ENCODE measurements at places on chromosomes 6 and 20. TPM values are rescaled to one million over a fixed set of nuclear protein-coding genes. Genes with fewer than 3 reads are reported as not detected.

DNA sequence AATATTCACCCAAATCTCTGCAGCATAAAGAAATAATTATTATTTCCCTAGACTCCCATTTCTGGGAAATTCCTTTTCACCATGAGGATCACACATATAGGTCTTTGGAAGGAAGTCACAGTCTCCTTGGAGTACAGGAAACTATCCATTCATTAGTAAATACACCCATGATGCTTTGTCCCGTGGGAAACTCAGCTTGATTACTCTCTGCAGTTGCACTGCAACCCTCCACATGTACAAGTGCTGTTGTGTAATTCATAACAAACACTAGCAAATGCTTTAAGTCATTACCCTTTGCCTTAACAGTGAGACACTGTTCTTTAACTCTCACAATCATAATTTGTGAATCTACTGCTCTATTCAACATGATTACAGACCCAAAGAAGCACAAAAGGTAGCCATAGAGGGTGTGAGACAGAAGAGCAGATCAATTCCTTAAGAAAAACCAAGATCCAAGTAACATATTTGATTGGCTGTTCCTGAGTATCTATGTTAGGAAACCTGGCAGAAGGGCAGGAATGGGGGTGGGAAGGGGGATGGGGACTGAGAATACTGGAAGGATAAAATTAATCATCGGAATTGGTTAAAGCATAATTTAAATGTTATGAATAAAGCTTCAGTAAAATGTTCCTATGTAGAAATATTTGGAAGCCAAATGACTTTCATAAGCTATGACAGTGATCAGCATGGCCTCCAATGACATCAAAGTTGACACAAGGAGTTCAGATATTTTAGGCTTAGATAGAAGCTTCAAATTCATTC, 268.0 kb downstream of the HACE1 start:
- DNase-seq, result no peak

GRCh38 chr6:63640062-63640461, 4.5 kb downstream of the PHF3 start:
- DNase-seq, result no peak

- no peak for DNase-seq
Measured at GRCh38 chr20:62133051-62133845, 9.9 kb downstream of the PSMA7 start.

- DNase-seq, result no peak
Measured at GRCh38 chr20:19964289-19965265, 52.6 kb upstream of the NAA20 start.

DNA sequence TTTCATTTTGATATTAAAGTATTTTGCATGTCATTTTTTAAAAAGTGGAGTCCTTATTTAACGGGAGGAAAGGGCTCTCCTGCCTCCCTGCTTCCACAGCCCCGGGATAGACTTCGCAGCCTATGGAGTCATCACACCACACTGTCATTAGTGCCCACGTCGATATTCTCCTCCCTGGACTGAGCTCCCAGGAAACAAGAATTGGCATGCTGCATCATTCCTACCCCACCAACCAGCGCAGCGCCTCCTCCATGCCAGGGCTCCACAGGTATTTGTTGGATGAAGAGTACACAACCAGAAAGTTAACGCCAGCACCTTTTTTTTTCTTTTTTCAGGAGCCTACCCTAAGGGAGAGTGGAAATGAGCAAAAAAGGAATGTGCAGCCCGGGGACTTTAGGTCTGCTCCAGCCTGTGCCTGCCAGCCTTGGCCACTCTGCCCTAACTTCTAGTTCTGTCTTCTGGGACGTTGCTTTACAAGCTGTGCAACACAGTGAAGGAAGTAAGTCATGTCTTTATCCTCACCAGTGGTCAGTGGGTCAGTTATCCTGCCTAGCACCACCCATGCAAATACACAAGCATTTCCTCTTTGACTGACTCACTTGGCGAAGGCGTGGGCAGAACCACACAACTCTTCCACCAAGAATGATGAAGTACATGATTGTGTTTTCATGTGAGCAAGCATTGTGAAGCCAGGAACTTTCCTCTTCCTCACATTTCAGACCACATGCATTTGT, 180.7 kb upstream of the UST start:
- DNase-seq, result no peak

- DNase-seq, result no peak
Measured at GRCh38 chr6:150685860-150686259, 86.2 kb downstream of the PLEKHG1 start.

Gene FERMT1
- 24.7 TPM for total RNA-seq

GRCh38 chr6:37779111-37779800, 40.3 kb upstream of the ZFAND3 start:
- no peak for DNase-seq

Gene FAM110A
- total RNA-seq, result 11.1 TPM

- no peak for DNase-seq
Measured at GRCh38 chr6:85675030-85675819, 32.5 kb upstream of the SYNCRIP start.

DNA sequence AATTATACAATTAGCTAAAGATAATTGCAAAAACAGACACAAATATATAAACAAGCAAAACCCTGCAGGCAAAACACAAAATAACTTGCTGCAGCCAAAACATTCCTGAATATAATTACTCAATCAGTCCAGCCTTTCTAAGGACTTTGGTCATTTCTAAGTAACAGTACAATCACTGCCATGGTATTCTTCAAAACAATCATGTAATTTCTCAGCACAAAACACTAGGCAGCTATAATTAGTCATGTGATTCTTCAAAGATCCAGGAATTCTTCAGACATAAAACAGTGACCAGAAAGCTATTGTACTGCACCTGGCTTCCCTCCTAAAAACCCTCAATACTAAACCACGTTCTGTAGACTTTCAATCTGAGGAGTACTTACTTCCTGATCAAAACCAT, 881.1 kb downstream of the EPHA7 start:
- DNase-seq, result no peak

Gene MBOAT1
- 24.6 TPM for total RNA-seq

GRCh38 chr6:135251498-135252441, 70.7 kb downstream of the MYB start:
- no peak for DNase-seq

Gene FAM209B
- total RNA-seq, result 0.36 TPM

Gene FAM209A
- 0.34 TPM for total RNA-seq

DNA sequence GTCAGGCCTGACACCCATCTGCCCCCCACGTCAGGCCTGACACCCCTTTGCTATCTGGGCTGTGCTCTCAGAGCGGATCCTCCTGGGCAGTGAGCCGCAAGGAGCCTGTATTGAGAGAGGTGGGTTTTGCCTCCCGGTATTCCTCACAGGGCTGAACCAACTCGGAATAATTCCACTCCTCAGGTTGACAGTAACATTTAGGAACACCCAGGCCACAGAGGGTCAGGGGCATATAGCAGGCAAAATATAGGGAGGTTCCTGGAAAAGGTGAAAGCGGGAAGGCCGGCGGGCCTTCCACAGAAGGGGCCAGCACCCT, 6.8 kb upstream of the FGD2 start:
- no peak for DNase-seq

DNA sequence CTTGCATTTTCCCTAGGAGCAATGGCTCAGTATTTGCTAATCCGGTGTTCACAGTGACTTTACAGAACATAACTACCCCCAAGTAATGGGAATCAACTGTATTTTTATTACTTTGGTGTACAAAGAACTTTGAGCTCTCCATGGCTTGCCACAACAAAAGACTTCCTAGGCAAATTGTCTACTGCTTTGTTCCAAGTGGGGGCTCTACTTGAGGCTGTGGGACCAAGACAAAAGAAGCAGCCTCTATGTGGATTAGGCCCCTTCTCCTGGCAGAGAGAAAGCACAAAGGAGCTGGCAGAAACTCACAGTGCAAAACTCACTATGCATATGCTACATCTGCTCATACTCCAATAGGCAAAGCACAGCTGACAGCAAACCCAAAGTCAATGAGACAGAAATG, 853 bp downstream of the WFDC8 start:
- DNase-seq, result no peak

- DNase-seq, result peak; percentile 43
Measured at GRCh38 chr6:26187981-26188635, 100.9 kb downstream of the HFE start.

DNA sequence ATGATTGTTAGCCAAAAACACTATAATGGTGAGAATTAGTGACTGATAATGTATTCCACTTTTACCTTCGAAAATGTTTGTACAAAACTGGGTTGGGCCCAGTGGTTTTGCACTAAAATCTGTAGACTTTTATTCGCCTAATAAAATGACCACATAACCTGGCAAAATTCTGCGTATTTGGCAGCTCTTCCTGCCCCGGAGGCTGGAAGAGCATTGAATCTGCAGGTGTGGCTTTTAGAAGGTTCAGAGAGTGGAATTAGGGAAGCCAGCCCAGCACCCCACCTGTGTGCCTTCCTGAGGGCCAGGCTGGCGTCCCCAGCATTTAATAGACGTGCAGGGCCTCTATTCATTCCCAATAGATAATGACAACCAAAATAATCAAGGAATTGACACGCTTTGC, 256.7 kb downstream of the UST start:
- DNase-seq, result no peak

GRCh38 chr6:144297511-144298100, 12.5 kb downstream of the UTRN start:
- no peak for DNase-seq

Gene RIOK1
- total RNA-seq, result 25.6 TPM

DNA sequence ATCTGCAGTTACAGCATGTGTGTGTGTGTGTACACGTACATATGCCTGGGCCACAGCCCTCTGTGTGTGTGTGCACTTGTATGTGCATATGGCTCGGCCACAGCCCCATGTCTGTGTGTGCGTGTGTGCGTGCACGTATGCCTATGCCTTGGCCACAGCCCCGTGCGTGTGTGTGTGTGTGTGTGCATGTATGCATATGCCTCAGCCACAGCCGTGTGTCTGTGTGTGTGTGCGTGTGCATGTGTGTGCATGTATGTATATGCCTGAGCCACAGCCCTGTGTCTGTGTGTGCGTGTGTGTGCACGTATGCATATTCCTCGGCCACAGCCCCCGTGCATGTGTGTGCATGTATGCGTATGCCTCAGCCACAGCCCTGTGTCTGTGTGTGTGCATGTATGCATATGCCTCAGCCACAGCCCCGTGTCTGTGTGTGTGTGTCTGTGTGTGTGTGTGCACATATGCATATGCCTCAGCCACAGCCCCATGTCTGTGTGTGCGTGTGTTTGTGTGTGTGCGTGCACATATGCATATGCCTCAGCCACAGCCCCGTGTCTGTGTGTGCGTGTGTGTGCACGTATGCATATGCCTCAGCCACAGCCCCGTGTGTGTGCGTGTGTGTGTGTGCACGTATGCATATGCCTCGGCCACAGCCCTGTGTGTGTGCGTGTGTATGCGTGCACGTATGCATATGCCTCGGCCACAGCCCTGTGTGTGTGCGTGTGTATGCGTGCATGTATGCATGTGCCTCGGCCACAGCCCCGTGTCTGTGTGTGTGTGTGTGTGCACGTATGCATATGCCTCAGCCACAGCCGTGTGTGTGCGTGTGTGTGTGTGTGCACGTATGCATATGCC, 14.6 kb upstream of the C20orf204 start:
- no peak for DNase-seq

DNA sequence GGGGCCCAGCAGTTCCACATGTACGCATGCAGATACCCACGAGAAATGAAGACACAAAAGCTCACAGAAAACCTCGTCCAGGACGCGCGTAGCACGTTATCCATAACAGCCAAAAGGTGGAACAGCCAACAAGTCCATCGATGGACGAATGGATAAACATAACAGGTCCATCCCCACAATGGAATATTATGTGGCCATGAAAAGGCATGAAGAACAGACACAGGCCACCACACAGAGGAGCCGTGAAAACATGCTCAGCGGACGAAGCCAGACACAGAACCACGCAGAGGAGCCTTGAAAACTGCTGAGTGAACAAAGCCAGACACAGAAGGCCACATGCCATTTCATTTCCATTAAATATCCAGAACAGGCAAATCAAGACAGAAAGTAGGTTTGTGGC, 38.0 kb downstream of the SLC2A4RG start:
- DNase-seq, result no peak

DNA sequence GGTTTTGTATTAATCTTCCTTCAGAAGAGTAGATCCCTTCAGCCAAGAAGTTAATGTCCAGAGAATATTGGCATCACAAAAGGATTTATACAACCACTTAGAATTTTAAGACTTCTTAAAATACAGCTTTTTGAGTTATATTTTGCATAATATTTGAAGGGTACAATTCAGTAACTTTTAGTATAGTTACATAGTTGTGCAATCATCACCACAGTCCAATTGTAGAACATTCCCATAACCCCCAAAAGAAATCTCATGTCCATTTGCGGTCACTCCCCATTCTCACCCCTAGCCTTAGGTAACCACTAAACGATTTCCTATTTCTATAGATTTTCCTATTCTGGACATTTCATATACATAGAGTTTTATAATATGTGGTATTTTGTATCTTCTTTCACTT, 126.4 kb downstream of the MAP3K4 start:
- DNase-seq, result no peak

Gene LAMP5
- 0.40 TPM for total RNA-seq

Gene SPEF1
- 0.27 TPM for total RNA-seq

GRCh38 chr20:23585449-23585807, 17.1 kb upstream of the CST9L start:
- no peak for DNase-seq

DNA sequence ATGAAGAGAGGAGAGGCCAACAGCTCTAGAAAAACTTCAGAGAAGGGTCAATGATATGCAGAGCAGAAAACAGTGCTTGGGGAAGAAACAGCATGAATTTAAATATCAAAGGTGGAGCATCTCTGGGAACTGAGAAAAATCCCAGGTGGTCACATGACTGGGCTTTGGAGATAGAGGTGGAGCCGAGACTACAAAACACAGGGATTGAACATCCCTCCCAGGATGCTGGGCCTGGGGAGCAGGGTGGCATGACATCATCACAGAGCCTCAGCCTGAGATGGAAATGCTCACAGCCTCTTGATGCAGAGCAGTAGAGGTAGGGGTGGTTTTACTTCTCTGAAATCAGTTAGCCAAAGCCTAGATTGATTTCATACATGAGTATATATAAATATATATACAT, 529.5 kb downstream of the PRKN start:
- DNase-seq, result no peak

DNA sequence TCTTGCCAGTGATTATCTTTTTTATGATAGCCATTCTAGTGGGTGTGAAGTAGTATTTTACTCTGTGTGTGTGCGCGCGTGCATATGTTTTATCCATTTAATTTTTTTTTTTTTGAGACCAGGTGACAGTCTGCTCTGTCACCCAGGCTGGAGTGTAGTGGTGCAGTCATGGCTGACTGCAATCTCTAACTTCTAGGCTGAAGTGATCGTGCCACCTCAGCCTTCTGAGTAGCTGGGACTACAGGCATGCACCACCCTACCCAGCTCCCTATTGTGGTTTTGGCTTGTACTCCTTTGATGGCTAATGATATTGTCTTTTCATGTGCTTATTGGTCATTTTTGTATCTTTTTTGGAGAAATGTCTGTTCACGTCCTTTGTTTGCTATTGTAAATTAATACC, 33.3 kb downstream of the ITCH start:
- DNase-seq, result no peak

Gene EDN1
- total RNA-seq, result 8.5 TPM

GRCh38 chr6:111782192-111782809, 91.0 kb downstream of the FYN start:
- no peak for DNase-seq
